ENCODE measurements at places on chromosomes 6 and 20.

DNA sequence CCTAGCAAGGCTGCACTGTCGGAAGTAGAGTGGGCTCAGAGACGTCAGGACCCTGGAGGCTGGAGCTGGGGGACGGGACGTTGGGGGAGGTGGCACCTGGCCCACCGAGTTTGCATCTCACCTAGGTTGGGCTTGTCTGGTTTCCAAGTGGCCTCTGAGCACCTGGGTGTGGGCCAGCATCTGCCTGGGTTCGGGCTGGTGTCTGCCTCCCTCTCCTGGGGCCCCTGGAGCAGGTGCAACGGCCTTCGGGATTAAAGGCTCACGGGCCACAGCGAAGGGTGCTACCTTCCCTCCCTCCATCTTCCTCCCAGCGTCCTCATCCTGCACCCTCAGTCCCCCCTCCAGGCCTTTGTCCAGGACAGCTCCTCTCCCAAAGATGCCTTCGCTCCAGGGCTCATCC lies 6.0 kb downstream of the HRH3 start:
- DNase-seq: no peak

DNA sequence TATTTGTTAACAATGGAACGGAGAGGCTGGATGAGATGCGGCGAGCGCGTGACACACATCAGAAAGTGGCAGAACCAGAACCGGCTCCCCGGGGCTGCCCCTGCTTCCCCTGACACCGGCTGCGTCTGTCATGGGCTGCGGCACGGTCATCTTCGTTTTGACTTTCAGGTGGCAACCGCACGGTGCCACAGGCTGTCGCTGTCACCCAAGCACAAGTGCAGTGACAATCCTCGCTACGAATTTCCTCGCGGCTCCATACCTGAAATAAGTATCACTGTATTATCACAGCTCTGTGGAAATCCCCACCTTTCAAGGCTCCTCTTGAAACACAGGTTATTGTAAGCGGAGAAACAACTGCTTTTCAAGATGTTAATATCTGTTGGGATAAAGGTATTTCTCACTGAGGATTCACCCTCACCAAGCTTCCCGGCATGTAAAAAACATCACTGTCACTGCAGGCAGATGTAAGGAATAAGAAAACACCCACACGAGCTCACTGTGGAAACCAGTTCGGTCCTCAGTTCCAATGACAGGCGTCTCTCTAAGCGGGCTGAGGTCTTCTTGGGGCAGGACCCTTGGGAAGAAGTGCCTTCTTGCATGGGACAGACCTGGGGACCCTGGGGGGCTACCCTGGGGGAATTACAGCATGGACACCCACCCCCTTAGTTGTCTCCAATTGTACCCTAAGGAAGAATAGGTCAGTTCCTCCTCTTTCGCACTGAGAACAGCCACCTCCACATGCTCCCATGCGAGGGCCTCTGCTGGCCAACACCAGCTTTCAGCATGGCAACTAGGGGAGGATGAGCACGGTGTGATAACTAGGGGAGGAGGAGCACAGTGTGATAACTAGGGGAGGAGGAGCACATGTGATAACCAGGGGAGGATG lies 86.3 kb downstream of the DACT2 start:
- no peak for DNase-seq

DNA sequence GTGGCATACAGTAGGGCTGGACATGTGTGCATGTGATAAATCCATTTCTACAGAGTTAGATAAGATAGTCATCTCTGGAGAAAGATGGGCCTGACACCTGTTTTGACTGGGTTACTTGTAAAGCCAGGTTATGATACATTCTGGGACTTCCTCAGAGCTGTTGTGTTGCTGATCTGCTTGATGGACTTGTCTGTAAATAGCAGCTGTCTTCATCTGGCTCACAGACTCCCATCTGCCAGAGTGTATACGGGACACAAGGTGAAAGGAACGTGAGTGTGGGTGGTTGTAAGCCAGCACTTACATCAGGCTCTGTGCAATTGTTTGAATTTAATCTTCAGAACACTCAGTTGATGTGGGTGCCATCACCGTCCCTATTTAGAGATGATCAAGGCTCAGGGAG lies 49.8 kb downstream of the ZDHHC14 start:
- DNase-seq: no peak

DNA sequence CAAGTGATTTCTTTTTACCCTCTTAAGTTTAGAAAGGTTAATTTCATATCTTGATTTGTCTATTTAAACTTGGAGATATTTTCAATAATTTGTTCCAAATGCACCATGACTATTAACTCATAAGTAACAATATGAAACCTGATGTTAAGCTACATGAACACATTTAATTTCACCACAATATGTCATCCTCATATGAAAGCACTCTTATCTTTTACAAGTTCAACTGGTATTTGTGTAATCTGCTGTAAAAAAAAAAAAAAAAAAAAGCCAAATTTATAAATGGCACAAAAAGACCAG lies 110.4 kb downstream of the HFE start:
- DNase-seq: no peak

GRCh38 chr6:138545621-138545980 lies 46.3 kb upstream of the NHSL1 start:
- DNase-seq: no peak

DNA sequence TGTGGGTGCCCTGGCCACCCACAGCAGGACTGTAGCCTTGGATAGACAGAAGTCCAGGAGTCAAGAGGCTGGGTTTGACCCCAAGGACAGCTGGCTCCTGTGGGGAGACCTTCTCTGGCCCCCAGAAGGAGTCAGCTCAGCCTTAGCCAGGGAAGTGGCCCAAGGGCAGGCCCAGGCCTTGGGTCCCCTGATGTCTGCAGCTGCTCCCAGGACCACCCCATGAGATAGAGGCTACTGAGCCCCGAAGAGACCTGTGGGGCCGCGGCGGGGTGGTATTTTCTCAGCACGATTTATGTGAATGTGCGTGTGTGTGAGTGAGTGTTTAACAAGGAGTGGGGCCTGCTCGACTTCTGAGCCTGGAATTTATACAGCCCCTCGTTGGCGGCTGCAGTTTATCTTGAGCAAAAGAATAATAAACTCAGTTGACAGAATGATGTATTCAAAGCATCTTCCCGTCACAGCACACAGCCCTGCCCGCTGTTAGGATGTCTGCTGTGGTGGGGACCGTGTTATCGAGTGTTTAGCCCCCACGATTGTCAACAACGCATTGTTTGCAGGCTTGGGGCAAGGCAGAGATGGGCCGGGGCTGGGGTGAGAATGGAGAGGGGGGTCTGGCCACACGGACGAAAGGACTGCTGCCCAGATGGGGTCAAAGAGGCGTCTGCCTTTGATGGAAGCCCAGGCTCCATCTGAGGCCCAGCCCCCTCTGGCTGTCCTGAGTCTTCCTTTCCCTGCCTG lies 163.3 kb downstream of the VEGFA start:
- no peak for DNase-seq

DNA sequence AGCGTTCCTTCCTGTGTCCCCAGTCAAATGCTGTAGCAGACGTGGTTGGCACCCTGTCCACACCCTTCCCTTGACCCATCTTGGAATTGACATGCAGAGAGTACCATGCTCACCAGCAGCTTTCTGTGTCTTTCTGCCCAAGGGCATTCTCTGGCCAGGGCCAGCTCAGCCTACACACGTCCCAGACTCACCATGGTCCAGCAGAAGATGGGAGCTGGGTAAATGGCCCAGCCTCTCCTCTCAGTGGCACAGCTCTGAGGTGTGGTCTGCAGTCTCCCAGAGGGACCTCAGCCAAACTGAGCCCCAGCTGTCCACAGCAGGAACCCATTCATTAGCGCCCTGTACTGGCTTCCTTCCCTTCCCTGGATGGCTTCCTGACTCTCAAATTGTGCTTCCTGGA lies 31.1 kb upstream of the BLCAP start:
- DNase-seq: no peak

DNA sequence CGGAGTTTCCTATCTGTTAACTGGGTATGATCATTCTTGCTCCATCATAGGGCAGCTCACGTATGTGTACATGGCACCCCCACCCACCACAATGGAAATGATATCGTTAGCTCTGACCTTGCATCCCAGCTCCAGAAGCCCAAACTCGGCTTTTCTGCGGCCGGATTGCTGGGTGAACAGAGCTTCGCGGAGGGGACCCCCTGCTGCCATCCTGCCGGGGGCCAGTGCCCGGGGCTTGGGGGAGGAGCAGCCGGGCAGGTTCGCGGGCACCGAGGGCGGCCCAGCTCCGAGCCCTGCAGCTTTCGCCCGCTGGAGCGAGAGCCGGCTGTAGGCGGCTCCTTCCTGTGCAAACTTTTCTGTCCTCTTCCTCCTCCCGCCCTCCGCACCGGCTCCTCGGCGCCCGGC lies 24.9 kb upstream of the FUCA2 start:
- DNase-seq: peak; percentile 48

GRCh38 chr6:2839982-2840748 lies 1.5 kb downstream of the SERPINB1 start:
- DNase-seq: no peak

- no peak for DNase-seq
Observed at GRCh38 chr6:169101981-169102380, 151.7 kb downstream of the THBS2 start.

- DNase-seq: no peak
Observed at GRCh38 chr6:11414176-11414963, 123.2 kb upstream of the TMEM170B start.

GRCh38 chr20:46212252-46212651 lies 94.1 kb downstream of the CD40 start:
- no peak for DNase-seq
